ENCODE measurements at places on chromosomes 12 and 14. TPM values are rescaled to one million over a fixed set of nuclear protein-coding genes. Genes with fewer than 3 reads are reported as not detected.

GRCh38 chr12:4068981-4069669, 195.9 kb upstream of the PARP11 start:
- no peak for DNase-seq

GRCh38 chr14:53306911-53307310, 153.8 kb upstream of the DDHD1 start:
- DNase-seq: no peak

- no peak for DNase-seq
Observed at GRCh38 chr14:99065551-99065950, 206.4 kb downstream of the BCL11B start.

- DNase-seq: no peak
Observed at GRCh38 chr12:52630008-52630500, 11.7 kb upstream of the KRT73 start.

DNA sequence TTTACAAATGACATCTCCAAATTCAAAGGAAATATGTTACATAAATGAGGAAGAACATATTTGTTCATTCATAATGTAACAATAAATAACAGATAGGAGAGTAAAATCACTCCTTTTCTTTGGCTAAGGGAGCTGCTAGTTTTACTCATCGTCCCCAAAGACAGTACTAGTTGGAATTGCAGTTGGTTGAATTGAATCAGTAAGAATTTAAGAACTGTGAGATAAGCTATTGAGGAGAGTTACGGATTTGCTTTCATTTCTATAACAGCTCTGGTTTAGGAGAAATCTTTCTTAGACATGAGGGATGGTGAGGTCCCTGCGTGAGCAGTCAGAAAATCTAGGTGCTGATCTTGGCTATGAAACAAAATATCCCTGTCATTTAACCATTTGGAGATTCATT, 402.8 kb downstream of the AEBP2 start:
- DNase-seq: no peak

- no peak for DNase-seq
Observed at GRCh38 chr12:49228653-49229052, 36.2 kb upstream of the TUBA1C start.

DNA sequence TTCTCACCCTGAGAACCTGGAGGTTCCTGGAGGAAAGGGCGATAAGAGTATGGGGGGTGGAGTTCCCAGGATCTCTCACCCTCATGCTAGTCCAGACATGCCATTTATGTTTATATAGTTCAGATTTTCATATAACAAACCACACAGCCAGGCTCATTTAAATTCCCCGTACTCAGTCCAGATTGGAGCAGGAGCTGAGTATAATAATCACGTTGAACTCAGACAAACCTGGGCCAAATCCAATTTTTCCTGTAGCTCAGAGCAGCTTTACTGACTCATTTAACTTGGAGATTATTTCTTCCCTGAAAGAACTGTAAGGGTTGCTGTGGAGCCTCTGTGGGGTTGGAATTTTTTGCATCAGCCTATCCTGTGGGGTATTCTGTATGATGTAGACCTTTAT, 660.8 kb downstream of the TMEM121 start:
- DNase-seq: no peak

DNA sequence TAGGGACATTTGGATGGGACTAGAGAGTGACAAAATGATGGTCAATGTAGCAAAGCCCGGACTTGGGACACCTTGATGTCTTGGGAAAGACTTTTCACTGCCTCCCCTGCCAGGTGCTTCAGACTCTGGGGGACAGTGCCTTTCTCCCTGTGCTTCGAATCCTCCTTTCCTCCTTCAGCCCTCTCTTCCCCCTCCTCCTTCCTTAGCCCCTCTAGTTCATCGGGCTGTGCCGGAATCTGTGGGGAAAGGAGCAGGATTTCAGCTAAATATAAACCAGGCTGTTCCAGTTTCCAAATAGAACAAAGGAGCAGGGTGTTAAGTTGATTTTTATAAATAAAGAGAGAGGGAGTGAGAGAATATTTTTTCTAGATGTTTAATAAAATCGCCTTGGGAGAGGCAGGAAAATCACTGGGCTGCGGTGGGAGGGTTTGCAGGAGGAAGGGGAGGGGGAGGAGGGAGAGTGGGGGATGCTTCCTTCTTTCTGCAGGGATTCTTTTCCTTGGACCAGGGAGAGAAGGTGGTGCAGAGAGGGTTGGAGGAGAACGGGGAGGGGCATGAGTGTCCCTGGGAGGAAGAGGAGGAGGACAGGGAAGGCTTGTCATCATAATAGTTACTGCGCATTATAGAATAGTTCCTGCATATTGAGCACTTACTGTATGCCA, 21.3 kb upstream of the CABP1 start:
- DNase-seq: no peak

DNA sequence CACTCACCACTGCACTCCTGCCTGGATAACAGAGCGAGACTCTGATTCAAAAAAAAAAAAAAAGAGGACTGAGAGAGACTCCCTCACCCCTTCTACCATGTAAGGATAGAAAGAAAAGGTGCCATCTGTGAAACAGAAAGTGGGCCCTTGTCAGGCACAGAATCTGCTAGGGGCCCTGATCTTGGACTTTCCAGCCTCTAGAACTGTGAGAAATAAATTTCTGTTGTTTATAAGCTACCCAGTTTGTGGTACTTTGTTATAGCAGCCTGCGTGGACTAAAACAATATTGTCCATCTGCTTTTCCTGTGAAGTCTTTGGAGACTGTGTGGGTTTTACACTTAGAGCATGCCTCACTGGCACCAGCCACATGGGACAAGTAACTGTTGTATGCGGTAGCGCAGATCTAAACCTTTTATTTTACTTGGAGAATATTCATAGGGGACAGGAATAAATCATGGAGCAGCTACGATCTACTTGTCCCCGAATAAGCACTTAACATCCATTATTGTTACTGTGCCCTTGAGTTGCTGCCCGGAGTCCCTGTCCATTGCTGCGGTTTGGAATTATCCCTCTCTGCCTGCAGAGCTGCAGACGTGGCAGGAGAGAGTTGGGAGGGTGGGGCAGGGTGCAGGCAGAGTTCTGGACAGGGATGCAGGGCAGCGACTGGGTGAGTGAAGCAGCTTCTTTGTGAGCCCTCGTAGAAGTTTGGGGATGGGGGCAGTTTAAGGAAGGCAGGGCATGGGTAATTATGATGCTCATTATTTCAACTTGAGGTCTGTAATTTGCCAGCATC, 52.4 kb upstream of the STON2 start:
- no peak for DNase-seq

- no peak for DNase-seq
Observed at GRCh38 chr12:1591034-1591433, 3.3 kb downstream of the FBXL14 start.

DNA sequence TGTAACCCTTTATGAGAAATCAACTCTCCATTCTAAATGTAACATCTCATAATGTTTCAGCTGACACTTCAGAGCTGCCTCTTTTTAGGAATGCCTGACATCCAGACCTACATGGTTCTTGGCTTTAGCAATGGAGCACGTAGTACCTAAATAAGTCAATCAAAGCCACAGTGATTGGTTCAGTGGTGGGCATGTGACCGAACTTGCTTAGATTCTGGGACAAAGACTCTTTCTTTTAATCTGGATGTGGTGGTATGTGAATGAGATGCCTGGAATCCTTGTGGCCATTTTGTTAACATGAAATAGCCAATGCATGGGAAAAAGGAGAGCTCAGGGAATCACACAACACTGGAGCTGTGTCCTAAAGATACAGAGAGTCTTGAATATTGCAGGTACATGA, 11.8 kb downstream of the GPR65 start:
- DNase-seq: no peak

GRCh38 chr14:59339524-59340330, 125.5 kb downstream of the GPR135 start:
- DNase-seq: no peak

GRCh38 chr14:44846232-44846824, 115.4 kb downstream of the KLHL28 start:
- DNase-seq: no peak

GRCh38 chr12:12024911-12025682, 45.6 kb upstream of the BCL2L14 start:
- DNase-seq: no peak

DNA sequence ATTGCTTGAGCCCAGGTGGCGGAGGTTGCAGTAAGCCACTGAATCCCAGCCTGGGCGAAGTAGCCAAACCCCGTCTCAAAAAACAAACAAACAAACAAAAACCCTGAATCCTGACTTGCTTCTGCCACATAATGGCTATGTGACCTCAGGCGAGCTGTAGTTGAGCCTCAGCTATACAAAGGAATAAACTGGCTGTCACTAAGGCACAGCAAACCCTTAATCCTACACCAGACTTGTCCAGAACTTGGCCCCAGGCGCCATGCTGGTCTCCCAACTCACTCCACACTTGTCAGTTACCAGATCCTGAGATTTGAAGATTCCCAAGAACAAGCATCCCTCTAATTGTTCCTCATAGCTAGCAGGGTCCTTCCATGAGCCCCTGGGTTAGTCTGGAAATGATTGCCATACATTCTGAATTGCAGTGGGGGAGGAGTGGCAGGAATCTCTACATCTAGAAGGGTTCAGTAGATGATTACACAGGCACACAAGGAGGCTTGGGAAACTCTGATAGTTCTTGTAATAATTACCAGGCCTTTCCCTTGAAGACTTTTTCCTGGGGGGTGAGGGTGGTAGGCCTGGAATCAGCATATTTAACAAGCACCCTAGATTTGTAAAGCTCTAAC, 9.9 kb downstream of the MAP3K12 start:
- no peak for DNase-seq

- DNase-seq: no peak
Observed at GRCh38 chr12:24418157-24418556, 468.7 kb upstream of the SOX5 start.

DNA sequence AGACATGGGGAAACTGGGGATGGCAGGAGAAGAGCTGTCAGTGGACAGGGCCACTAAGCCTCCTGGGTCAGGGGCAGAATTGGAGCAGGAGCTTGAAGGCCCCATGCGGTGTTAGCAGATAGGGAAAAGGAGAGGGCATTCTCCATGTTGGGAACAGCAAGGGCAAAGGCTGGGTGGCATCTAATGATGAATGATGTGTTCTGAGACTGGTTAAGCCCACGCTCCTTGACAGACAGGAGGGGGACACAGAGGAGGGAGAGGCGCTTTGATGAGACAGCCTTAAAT, 63.0 kb downstream of the CLMN start:
- no peak for DNase-seq

KCNMB4 gene
- 1.9 TPM for total RNA-seq

RND1 gene
- 0.64 TPM for total RNA-seq

KRT71 gene
- total RNA-seq: not detected

MGST1 gene
- total RNA-seq: 12.2 TPM

RAP1B gene
- total RNA-seq: 59.0 TPM

AICDA gene
- total RNA-seq: not detected

SPIC gene
- not detected for total RNA-seq

TTC9 gene
- total RNA-seq: 4.4 TPM

Measured in psoas muscle (tissue), 8 donors.